Cortex of kidney (tissue), 1 donor: ENCODE measurements at places on chromosomes 12 and 14.

GRCh38 chr12:92158796-92159439 is 13.3 kb upstream of the BTG1 start:
- no peak for DNase-seq

DNA sequence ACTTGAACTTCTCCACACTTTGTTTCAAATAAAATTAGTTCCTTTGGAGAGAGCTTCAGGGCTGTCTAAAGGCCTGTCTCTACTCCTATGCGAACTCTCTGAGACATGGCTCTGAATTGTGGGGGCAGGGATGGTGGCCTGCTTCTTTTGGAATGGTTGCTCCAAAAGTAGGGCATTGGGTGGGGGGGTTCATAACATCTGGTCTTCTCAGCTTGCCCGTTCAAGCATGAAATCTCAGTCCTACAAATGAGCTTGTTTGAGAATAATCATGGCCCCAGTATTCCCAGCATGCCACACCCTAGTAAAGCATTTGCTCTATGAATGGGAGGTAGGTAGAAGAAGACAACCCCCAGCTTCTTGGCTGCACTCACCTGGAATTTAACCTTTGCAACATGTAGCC is 6.7 kb downstream of the GPR135 start:
- DNase-seq = no peak

- DNase-seq = no peak
Measured at GRCh38 chr14:91356181-91356763, 61.3 kb downstream of the CCDC88C start.

- DNase-seq = no peak
Measured at GRCh38 chr12:49901026-49901425, 2.7 kb downstream of the FAIM2 start.

DNA sequence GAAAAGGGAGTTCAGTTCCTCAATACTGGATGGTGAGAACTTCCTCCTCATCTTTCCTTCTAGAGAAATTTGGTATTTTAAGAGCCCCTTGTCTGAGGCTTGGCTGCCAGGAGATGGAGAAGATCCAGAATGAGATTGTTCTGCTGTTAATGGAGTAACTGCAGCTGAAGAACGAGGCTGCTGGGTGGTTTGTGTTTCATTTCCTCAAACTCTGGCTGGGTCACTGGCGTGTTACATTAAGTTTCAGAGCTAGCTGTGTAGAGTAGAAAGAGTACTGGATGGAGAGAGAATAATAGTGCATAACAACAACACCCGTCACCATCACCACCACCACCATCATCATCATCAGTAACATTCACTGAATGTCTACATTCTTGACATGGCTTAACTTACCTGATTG is 325.0 kb upstream of the TBX3 start:
- no peak for DNase-seq

- DNase-seq = no peak
Measured at GRCh38 chr14:76812093-76812421, 625 bp downstream of the ANGEL1 start.

DNA sequence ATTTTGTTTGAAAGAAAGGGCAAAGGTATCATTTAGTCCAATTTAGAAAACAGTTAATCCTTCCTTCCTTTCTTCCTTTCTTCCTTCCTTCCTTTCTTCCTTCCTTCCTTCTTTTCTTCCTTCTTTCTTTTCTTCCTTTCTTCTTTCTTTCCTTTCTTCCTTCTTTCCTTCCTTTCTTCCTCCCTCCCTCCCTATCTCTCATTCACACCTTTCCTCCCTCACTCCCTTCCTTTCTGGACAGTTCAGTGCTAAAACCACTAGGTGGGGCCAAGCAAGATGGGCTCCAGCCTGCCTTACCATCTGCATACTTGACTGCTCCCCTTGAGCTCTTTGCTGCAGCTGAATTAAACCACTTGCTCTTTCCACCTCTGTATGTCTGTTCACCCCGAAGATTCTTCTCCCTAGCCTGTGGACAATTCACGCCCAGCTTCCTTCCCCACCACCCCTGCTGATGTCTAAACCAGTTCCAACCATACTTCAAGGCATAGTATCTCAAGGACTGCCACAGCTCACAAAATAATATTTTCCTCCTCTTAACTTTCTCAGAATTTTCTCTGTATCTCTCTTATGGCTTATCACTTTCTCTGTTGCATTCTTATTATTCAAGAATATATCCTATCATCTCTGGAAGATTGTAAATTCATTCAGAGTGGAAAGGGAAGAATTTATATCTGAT is 78.0 kb downstream of the DBX2 start:
- DNase-seq = no peak

- DNase-seq = no peak
Measured at GRCh38 chr12:71397433-71397954, 42.1 kb upstream of the LGR5 start.

- DNase-seq = no peak
Measured at GRCh38 chr12:122847921-122848421, 12.7 kb downstream of the HIP1R start.

DNA sequence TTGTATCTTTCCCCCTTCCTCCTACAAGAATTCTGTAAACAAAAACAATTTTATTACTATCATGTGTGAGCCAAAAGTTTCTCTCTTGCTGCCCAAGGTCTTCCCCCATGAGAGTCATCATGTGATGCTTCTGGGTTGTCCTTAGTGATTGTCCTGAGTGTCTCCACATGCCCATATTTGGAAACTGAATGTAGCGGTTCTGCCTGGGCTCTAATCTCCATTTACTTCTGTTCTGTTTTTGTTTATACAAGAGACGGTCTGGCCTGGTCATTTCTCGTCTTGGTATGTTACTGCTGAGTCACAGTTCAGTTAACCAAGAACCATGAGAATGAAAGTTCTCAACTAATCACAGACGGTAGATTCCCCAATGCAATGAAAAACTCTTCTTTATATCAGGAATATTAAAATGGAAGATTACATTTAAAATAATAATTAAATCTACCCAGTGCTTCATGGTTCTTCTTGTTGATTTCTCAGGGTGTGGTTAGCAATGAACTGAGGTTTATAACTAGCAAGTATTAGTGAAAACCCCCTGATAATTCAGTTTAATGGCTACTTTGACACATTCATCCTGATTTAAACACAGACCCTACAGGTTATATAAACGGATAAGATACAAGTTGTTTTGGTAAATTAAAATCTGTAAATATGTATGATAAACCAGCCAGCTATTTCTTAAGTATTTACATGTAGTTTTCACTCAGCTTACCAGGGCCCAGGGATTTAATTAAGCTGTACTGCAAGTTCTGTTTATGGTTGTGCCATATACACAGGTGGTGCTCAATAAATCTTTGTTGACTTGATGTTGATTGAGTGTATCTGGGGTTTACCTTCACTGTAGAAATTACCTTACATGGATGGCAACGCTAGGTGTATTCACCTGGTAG is 81.1 kb downstream of the PELI2 start:
- DNase-seq = no peak

DNA sequence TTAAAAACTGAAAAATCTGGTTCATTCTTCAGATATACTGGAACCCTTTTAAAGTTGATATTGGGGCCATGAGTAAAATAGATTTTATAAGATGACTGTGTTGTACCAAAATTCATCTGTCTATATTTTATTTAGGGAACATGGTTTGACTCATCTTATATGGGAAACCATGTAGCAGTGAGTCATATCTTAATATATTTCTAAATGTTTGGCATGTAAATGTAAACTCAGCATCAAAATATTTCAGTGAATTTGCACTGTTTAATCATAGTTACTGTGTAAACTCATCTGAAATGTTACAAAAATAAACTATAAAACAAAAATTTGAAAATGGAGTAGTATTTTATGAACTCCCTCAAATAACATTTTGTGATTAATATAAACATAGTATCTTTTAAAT is 14.2 kb downstream of the PTGER2 start:
- no peak for DNase-seq

DNA sequence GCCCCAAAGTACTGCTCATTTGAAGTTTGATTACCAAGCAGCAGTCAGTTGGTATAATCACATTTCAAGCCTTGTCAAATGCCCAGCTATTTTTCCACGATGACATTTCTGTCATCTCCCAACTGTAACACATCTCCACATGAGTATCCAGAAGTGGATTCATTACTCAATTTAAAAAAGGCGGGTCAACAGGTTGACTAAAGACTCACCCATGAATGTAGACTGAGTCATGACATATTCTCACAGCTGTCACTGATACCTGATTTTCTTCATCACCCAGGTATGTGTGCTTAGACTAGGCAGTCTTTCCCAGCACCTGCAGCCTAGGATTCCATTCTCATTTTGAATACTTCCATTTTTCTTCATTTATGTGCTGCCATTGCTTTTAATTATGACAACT is 75.1 kb upstream of the DBX2 start:
- DNase-seq = no peak

GRCh38 chr14:55288439-55288838 is 17.2 kb downstream of the FBXO34 start:
- DNase-seq = no peak

GRCh38 chr14:101492716-101493115 is 68.6 kb upstream of the DIO3 start:
- DNase-seq = no peak

DNA sequence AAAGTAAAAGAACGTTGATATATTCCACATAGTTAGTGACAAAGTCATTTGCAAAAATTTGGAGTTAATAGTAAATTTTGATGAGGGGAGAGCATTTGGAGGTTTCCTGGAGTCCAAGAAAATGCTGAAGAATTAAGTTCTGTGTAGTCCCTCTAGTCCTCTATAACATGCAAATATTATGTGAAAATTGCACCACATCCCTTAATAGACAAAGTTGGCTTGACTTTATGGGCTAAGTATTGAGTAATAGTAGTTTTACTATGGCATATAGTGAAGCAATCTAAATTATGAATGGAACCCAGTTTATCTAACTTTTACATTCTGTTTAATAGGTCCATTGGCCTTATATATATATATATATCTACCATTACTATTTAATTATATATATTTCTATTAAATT is 66.4 kb upstream of the DCN start:
- no peak for DNase-seq

- DNase-seq = no peak
Measured at GRCh38 chr12:110345176-110345661, 58.3 kb downstream of the ANAPC7 start.

GRCh38 chr14:26282578-26282977 is 315.3 kb downstream of the NOVA1 start:
- no peak for DNase-seq

- DNase-seq = no peak
Measured at GRCh38 chr12:4287325-4288211, 14.0 kb downstream of the CCND2 start.

- no peak for DNase-seq
Measured at GRCh38 chr12:116080415-116080814, 197.1 kb downstream of the MED13L start.

DNA sequence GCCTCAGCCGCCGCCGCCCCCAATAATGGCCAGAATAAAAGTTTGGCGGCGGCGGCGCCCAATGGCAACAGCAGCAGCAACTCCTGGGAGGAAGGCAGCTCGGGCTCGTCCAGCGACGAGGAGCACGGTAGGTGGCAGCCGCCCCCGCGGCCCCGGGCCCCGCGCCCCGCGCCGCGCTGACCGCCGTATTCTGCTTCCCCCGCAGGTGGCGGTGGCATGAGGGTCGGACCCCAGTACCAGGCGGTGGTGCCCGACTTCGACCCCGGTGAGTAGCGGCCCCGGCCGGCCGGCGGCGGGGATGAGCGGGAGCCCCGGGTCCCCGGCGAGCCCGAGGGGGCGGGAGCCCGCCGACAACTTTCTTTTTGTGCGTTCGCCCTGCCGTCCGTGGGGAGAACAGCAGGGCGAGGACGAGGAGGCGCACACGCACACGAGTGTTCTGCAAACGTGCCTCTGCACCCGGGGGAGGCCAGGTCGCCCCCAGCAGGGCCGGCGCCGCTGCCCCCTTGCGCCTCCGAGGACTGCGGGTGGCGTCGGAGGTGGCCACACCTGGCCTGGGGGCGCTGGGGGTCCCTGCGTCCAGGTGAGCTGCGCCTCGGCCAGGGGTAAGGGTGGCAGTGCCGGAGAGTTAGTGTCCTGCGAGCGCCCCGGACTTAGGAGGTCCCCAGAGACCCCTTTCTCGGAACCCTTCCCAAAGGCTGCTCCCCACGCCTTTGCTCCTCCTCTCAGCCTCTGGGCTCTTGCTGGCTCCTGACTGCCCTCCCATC is 794 bp downstream of the RCOR1 start:
- DNase-seq = no peak

- DNase-seq = no peak
Measured at GRCh38 chr14:74945852-74946658, 9.3 kb downstream of the PGF start.

GRCh38 chr12:124386661-124387527 is 92.0 kb downstream of the RFLNA start:
- no peak for DNase-seq

GRCh38 chr12:1466481-1467154 is 127.8 kb downstream of the FBXL14 start:
- DNase-seq = no peak

DNA sequence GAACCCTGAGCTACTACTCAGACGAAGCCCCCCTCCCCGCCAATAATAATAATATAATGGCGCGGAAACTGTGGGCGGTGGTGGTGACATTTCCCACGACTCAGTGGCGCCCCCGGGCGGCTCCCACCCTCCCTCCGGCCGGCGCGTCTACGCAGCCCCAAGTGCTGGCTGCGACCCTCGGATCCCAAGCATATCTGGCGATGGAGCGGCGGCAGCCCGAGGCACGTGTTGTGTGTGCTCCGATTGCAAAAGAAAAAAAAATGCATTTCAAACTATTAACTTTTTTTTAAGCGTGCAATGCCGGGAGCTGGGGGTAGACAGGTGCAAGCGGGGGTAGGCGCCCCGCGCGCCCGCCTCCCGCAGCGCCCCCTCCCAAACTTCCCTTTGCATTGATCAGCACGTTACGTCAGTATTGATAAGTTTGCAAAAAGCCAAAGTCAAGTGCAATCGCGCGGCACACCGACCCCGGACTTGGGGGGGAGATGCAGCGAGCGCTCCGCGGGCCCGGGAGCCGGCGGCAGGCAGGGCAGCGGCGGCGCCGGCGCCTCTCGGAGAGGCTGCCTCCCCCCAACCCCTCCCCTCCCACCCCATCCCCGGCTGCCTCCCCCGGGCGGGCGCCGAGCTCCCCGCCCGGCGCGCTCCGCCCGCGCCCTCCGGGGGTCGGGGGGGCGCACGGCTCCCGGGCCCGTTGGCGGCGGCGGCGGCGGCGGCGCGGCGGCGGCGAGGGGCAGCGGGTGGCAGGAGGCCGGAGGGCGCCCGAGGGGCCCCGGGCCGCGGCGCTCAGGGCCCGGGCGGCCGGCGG is 113.1 kb upstream of the MYL2 start:
- DNase-seq = no peak

- no peak for DNase-seq
Measured at GRCh38 chr12:100414739-100415138, 57.9 kb downstream of the SLC17A8 start.

- DNase-seq = no peak
Measured at GRCh38 chr12:52347551-52348510, 19.4 kb downstream of the KRT85 start.

DNA sequence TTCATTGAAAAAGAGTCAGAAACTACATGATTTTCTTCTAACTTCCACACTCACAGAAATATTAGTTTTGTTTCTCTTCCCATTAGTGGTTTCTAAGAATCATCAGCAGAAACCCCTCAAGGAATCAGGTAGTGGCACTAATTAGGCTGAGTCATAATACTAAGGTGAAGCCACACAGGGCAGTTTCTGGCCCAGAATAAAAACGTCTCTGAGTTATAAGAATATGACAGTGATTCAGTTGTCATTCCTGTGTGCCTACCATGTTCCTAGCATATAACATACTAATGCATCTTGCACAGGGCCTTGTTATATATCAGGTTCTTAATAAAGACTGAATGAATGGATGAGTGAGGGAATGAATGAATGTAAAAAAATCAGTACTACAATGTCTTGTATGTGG is 206.0 kb upstream of the PLEKHG7 start:
- no peak for DNase-seq
